ENCODE measurements at places on chromosomes 7 and 10.

GRCh38 chr7:76262683-76263402 lies 39.6 kb upstream of the HSPB1 start:
- no peak for DNase-seq

GRCh38 chr7:155578016-155578415 lies 31.7 kb upstream of the CNPY1 start:
- no peak for DNase-seq

DNA sequence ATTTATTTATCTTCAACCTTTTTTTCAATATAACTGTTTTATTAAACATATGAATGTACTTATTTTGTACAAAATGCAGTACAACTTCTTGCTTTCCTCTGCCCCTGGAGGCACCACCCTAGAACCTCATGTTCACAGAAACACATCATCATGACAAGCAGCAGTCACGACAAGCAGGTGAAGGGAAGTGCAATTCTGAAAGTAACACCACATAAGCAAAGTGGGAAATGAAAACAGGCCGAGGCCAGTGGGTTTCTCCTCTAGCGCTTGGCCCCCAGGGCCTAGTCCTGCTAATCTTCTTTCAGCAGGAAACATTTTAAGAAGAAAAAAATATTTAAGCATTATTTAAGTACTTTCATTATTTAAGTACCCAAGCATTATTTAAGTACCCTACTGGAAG lies 598.1 kb downstream of the SH2D4B start:
- no peak for DNase-seq

DNA sequence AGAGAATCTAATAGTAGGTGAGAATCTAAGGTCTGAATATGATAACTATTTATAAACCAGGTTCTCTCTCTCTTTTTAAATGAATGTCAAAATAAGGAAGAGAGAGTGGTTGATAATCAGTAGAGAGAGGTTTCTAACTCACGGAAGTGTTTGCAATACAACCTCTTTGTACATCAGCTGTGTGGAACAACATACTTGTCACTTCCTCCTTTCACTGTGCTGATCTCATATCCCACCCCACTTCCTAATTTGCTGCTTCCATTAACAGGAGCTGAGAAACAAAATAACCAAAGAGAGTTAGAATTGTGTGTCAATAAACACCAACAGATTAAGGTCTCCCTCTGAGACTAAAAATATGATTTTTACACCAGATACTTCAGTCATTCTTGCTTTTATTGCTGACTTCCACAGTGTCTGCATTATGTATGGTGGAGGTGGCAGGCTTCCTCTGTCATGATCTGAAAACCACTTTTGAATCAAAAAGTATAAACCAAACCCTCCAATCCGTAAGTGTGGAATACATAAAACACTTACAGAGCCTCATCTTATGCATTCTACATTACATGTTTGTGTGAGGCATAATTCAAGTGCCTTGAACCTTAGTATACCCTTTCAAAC lies 25.0 kb downstream of the CACUL1 start:
- DNase-seq = no peak

DNA sequence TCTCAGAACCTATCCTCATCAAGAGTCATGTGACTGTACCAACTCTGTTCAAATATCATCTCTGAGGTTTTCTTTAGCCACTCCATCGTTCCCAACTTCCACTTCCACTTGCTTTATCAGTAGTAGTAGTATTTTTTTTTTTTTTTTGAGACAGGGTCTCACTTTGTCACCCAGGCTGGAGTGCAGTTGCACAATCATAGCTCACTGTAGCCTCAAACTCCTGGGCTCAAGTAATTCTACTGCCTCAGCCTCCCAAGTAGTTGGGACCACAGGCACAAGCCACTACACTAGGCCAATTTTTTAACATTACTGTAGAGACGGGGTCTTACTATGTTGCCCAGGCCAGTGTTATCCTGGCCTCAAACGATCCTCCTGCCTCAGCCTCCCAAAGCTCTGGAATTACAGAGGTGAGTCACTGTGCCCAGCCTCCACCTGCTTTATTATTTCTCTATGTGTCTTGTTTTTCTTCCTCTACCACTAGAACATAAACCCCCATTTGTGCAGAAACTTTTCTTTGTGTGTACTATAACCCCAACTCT lies 5.9 kb downstream of the NCAPG2 start:
- DNase-seq = no peak

GRCh38 chr7:145313551-145313950 lies 477.7 kb upstream of the TPK1 start:
- no peak for DNase-seq

- DNase-seq = no peak
These were observed 7.0 kb downstream of the ATP6V0E2 start for GRCh38 chr7:149880638-149881311.

- DNase-seq = peak; percentile 47
These were observed 16.2 kb upstream of the DNAJB6 start for GRCh38 chr7:157320608-157320980.

DNA sequence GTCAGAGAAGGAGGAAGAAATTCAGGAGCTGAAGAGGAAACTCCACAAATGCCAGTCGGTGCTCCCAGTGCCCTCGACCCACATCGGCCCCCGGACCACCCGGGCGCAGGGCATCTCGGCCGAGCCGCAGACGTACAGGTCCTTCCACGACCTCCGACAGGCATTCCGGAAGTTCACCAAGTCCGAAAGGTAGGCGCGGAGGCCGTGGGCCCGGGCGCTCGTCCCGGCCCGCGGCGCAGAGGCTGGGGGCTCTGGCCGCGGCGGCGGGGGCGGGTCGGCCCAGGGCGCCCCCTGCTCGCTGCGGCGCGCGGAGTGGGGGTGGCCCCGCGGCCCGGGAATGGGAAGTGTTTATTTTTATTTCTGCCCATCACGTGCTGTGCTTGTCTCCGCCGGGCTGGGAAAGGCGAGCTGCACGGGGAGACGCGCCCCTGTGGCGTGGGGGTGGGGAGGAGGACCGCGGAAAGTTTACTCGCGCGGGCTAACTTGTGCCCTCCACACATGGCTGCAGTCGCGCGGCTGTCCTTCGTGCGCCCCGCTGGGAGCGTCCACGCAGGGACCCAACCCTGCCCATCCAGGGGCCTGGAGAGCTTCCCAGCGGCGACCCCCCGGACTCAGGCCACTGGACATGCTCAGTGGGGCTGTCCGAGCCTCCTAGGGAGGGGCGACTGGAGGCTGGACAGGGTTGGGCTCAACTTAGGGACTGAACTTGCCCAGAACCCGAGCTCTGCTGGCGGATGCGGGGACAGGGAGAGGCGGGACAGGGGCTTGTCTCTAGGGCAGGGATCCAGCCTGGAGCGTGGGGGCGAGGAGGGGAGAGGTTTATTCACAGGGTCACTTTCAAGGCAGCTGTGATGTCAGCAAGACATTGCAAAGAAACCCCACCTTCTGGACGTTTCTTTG lies 82.6 kb upstream of the PRKG1 start:
- peak; percentile 70 for DNase-seq

DNA sequence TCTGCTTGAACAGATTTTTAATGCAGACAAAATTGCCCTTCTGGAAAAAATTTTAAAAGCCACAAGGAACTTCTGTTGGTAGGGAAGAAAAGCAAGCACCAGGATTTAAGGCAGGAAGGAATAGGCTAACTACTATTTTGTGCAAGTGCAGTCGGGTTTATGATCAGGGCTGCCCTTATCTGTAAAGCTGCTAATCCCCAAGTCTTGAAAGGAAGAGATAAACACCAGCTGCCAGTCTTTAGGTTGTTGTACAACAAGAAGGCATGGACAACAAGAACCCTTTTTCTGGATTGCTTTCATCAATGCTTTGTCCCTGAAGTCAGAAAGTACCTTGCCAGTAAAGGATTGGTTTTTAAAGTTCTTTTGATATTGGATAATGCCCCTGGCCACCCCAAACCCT lies 40.7 kb downstream of the RALA start:
- DNase-seq = no peak

GRCh38 chr7:141393056-141393455 lies 158.2 kb upstream of the AGK start:
- DNase-seq = no peak

GRCh38 chr7:141575164-141575563 lies 24.0 kb downstream of the AGK start:
- no peak for DNase-seq

DNA sequence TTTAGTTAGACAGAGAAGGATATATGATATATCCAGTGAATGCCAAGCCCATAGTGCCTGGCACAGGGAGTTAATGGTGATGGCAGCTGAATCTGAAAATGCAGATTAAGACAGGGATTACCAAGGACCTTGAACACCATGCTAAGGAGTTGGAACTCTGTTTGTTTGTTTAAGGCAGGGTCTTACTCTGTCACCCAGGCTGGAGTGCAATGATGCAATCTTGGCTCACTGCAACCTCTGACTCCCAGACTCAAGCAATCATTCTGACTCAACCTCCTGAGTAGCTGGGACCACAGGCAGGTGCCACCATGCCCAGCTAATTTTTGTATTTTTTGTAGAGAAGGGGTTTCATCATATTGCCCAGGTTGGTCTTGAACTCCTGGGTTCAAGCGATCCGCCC lies 1.6 kb downstream of the AKR1D1 start:
- DNase-seq = no peak

GRCh38 chr7:87375662-87376435 lies 30.4 kb downstream of the CROT start:
- no peak for DNase-seq

DNA sequence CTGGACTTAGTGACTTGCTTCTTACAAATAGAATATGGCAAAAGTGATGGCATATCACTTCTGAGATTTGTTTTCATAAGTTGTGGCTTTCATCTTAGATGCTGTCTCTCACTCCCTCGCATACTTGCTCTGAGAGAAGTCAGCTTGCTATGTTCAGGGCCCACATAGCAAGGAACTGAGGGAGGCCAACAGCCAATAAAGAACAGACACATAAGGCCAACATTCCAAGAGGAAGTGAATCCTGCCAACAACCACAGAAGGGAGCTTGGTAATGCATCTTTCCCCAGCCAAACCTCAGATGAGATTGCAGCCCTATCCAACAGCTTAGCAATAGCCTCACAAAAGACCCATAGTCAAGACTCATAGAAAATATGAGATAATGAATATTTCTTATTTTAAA lies 39.2 kb upstream of the DMTF1 start:
- peak; percentile 34 for DNase-seq

DNA sequence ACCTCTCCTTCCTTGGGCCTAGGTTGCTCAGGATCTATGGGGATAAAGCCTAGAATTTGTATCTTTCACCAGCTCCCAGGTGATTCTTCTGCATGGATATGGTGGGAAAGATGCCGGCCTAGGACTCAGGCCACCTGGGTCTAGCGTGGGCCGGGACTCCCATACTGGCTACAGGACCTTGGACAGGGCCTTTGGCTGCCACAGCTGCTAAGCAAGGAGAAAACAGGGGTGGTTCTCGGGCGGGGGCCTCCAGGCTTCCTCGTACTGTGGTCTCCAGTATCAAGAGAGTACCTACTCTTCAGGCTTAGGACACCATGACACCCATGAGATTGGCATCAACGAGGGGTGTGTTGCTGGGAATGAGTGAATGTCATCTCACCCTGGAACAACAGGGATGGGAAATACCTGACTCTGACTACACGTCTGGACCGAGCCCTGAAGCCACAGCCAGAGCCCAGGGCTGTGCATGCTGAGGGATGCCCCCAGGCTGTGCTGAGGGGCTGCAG lies 120.3 kb upstream of the ADAM12 start:
- DNase-seq = no peak

GRCh38 chr7:44431091-44431608 lies 59.3 kb downstream of the NUDCD3 start:
- DNase-seq = no peak

- DNase-seq = no peak
These were observed 7.9 kb downstream of the LDB1 start for GRCh38 chr10:102112210-102112817.

- no peak for DNase-seq
These were observed 6.4 kb upstream of the NT5C2 start for GRCh38 chr10:103199488-103199887.

- peak; percentile 40 for DNase-seq
These were observed 45.3 kb upstream of the CDK1 start for GRCh38 chr10:60732807-60733516.

DNA sequence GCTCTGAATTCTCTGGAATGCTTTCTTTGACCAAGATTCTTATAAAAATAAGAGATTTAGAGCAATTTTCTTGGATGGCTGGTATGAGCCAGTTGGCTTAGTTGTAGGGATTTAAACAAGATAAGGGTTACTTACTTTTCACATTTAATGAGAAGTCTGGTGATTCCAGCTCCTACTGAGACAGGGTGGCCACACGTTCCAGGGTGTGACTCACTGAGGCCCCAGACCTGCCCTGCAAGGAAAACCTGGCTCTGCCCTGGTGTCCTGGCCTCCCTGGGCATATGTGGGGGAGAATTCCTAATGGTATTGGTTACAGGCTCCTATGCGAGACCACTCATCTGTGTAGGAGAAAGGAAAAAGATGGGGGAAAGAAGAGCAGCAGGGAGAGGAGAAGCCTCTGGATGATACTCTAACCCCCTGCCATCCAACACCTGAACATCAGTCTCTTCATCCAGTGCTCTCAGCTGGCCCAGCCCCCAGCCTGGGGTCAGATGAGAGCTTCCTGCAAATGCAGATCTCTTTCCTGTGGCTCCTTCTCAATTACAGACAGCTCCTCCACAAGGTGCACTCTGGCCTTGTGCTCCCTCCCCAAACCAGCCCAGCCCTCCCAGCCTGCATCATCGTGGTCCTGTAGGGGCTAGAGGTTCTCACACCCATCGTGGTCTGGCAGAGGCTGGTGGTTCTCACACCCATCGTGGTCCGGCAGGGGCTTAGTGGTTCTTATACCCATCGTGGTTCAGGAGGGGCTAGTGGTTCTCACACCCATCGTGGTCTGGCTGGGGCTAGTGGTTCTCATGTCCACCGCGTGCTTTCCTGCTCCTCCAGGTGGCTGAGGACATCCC lies 139.9 kb downstream of the EGFR start:
- no peak for DNase-seq

DNA sequence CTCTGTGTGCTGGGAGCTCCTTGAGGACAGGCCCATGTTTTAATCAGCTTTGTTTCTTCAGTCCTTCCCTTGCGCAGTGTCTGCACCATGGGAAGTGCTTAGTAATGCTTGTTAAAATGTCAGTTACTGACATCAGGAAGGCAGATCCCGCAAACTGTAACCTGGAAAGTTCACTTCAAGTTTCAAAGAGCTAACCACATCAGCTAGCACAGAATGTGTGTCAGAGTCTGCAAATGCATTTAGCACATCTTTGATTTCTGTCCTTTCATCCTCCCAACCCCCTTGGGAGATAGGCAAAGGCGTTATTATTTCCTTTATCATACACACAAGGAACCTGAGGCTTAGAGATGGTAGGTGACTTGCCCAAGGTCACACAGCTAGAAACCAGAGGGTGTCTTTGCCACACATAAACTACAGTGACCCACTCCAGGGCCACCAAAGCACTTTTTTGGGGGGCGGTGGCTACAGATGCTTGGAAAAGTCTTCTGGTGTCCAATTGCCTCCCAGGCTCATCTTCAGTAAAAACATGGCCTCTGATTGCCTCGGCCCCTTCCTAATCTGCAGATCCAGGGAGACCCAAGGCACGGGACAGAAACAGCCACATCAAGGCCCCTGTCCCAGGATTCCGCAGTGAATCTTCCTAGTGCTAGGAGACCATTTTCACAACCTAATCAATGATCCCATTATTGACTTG lies 116.2 kb upstream of the GPR26 start:
- no peak for DNase-seq
